ENCODE measurements at places on chromosomes 5 and 9.
A peak's percentile ranks its signal among the peaks of the same experiment; 100 is the strongest.

- no peak for DNase-seq
These were observed 3.4 kb upstream of the CTSL start for GRCh38 chr9:87722393-87723088.

DNA sequence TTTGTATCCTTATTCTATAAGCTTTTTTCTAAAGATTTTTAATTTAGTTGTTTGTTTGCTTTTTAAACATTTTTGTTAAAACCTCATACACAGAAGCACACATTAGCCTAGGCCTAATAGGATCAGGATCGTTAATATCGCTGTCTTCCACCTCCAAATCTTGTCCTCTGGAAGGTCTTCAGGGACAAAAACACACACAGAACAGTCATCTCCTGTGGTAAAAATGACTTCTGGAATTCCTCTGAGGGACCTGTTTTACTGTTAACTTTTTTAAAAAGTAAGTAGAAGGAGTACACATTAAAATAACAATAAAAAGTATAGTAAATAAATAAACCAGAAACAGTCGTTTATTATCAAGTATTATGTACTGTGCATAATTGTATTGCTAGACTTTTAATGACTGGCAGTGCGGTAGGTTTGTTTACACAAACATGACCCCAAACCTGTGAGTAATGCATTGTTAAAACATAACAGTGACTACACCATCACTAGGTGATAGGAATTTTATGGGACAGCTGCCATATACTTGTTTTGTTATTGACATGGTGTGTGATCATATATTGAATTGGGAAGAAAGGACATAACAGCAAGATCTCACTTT lies 109.6 kb downstream of the ZCCHC7 start:
- DNase-seq, result no peak

DNA sequence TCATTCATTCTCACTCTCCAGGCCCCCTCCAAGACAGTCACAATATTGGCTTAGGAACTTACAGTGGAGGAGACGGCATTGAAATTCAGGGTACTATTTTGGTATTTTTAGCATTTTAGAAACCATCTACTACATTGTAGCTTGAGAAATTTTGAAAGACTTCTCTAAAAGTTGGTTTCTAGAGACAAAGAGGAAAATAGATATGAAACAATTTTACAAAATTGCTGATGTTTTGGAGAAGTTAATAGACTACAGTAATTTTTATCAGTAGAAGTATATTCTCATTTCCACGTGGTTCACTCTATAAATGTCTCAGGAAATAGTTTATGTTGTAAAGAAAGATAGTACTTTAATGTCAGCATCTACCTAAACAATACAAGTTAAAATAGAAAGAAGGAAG lies 63.2 kb upstream of the ZSWIM6 start:
- DNase-seq, result no peak

GRCh38 chr5:139903795-139904565 lies 108.4 kb downstream of the PSD2 start:
- DNase-seq, result peak; percentile 55

GRCh38 chr5:155259648-155260047 lies 246.1 kb downstream of the KIF4B start:
- DNase-seq, result no peak
